ENCODE measurements at places on chromosomes 1 and 21.
A peak's percentile ranks its signal among the peaks of the same experiment; 100 is the strongest.

- no peak for DNase-seq
These were observed 120.0 kb downstream of the S1PR1 start for GRCh38 chr1:101356604-101357443.

GRCh38 chr1:7250597-7251453 is 465.6 kb downstream of the CAMTA1 start:
- DNase-seq, result no peak

DNA sequence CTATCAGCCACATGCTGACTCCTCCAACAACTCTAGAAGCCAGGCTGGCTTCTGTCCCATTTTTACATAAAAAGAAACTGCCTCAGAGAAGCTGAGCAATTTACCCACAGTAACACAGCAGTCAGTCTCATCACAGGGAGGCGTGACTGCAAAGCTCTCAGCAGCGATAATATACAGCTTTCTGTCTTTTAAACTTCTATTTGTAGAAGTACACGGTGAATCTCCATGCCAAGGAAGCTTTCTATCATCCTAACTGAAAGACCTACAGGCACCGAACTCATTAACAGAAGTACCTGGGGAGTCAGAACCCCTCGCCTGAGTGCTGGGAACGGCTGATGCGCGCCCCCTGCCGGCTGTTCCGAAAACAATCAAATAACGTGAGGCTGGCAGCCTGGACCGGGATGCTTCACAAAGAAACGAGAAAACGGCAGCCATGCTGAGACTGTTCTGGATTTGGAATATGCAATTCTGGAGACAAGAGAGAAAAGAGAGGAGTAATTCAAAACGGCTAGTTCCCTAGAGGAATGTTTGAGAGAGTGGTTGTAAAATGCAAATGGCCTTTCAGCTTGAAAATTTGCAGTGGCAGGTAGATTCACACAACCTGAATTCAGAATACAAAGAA is 43.5 kb upstream of the RAB4A start:
- peak; percentile 63 for DNase-seq

DNA sequence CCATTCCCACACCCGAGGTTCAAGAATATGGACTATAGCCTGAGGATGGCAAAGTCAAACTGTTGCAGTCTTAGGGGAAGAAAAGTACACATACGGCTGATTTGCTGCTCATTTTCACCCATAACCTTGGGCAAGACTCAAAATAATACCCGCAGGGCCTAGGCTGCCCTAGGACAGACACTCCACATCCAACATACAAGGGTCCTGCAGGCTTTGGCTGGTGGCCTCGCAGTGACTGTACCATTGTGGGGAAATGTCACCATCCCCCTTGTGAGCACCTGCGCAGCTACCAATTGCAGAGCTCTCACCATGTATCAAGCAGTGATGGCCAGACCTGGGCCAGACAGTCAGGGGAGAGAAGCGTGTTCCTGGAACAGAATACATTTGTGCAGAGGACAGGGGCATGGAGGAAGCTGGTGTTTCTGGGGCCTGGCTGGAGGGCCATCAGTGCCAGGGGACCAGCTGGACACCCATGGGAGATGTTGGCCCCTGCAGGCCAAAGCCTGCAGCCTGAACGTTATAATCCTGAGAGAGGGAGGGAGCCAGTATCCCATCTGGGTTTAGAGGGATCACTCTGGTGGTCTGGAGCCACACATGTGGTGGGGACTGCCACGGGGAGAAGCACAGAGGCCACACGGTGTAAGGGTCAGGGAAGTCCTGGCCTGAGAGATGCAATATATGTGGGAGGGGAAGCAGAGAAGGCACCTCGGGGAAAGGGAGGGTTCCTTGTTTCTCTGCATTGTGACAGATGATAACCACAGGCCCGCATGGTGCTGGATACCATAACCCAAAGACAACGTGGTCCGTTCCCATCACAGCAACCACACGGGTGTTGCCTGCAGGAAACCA is 101.2 kb downstream of the GLIS1 start:
- no peak for DNase-seq

DNA sequence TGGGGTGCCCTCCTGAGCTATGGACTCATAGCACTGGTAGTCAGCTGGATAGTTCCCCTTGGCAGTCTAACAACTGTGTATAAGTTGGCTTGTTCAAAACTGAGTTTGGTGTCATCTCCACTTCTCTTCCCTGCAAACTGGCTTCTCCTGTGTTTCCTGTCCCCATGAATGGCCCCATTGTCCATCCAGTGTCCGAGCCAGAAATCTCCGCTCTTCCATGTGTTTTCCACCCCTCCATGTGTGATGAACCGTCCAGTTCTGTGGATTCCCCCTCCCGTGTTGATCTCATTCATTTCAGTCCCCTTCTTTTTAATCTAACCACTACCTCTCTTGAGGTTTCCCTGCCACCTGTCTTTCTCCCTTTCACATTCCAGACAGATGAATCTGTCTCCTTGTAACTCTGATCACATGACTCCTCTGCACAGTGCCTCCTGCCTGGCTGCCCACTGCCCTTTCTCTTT is 195.7 kb downstream of the ROR1 start:
- DNase-seq, result no peak

- DNase-seq, result no peak
These were observed 44.6 kb downstream of the CDCP2 start for GRCh38 chr1:54108156-54108555.

DNA sequence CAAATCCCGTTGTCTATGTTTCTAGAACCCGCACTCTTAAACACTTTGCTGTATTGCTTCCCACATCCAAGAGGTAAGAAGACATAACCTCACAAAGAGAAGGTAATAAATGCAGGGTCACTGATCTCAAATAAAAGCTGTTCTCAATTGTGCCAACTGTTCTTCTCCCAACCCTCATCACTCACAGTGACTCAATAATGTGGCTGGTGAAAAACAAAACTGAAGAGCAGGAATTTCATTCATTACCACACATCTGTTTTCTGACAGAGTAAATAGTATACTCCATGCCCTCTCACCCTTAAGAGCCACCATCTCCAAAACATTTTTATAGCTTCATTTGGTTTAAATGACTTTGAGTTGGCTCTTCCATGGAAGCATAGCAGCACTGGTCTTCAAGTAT is 6.2 kb upstream of the ERICH3 start:
- no peak for DNase-seq

- DNase-seq, result no peak
These were observed 449.9 kb downstream of the NUF2 start for GRCh38 chr1:163771637-163772036.

DNA sequence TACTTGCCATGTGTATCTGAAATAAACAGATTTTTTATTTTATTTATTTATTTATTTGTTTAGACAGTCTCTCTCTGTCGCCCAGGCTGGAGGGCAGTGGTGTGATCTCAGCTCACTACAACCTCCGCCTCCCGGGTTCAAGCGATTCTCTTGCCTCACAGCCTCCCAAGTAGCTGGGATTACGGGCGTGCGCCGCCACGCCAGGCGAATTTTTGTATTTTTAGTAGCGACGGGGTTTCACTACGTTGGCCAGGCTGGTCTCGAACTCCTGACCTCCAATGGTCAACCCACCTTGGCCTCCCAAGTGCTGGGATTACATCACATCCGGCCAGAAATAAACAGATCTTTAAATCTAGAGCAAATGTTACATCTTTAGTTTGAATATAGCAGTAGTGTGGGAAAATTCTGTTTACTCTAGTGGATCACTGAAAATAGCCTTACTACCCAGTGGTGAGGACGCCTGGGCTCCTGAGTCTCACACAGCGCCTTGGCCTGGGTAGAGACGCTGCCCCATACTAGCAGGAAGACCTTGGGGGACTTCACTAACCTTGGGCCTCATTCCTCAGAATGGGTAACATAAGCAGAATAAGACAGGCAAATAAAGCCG is 709 bp downstream of the GART start:
- DNase-seq, result peak; percentile 17

GRCh38 chr1:2532485-2533160 is 2.6 kb upstream of the HES5 start:
- no peak for DNase-seq

DNA sequence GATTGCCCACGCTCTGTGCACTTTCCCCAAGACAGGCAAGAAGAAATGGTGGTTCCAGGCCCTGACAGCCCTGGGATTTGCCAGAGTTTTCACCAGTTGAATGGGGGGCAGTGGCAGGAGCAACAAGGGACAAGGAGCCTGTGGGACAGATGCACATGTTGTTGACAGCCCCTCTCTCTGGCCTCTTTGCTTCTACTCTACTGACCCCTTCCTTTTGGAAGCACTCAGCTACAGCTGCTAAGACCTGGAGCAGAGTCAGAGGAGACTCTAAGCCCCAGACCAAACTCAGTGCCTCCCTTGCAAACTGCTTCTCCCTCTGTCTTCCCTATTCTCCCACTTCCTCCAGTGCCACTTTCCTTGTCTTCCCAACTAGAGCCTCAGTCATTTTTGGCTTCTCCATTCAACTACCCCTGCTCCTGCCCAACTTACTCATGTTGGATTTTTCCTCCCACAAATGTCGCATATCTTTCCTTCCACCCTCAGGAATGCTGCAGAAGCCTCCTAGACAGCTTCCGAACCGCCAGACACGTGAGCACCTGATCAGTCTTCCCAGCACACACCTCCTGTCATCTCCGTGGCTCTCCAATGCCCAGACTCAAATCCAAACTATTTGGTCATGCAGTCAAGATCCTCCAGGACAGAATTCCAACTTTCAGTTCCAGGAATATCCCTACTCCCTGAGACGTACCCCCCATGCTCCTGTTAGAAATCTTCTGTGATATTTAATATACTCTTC is 9.1 kb downstream of the INKA2 start:
- no peak for DNase-seq

GRCh38 chr21:45112371-45112770 is 38.0 kb downstream of the ADARB1 start:
- no peak for DNase-seq

- no peak for DNase-seq
These were observed at the start of gene FMOD for GRCh38 chr1:203351037-203351625. TSS of gene FMOD (minus strand) at chr1:203351122. CDS start at chr1:203348270, 2,852 bp downstream.

- peak; percentile 38 for DNase-seq
These were observed 276.7 kb downstream of the PCP4 start for GRCh38 chr21:40143822-40144525.

DNA sequence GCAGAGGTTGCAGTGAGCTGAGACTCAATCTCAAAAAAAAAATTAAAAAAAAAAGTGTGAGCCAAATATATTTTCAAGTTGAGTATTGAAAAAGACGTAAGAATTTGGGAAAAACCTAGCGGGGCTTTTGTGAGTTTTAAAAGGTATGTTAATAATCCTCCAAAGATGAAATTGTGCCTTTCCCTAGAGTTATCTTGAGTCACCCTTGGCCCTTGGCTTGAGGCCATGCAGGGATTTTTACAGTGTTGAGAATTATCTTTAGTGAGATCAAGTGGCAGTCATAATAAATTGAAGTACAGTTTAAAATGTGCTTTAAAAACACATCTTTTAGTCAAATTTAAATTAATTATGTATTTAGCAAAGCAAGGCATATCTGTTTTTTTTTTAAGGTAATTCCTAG is 32.7 kb downstream of the PPP2R5A start:
- no peak for DNase-seq

DNA sequence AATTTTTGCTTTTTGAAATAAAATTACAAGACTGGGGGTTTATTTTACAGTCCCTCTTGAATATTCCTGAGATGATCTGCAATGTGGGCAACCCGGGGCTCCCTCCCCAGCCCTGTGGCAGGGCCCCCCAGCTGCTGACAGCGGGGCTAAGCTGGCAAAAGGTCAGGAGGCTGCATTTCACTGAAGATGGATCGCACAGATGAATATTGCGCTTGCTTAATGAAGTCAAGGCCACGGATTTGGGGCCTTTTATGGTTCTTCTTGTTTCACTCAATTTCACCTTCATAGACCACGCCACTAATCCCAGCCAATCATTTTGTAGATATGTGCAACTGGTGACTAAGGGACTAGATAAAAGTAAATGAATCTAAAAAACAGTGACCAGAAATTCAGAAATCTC is 50.8 kb upstream of the SLC22A15 start:
- DNase-seq, result no peak

DNA sequence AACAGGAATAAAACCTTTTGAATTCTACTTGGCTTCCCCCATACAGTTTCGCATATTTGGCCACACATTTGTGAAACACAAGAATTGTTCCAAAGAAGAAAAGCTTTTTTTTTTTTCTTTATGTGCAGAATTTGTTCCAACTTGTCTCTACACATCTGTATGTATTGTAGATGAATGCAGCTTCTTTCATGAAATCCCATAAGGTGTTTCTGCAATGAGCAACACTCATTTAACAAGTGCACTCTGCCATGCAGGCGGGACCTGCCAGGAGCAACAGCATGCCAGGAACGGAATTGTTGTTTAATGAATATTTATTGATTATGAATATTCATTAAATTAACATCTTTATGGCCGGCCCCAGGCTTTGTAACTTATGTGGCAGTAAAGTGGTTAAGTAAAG is 1075.0 kb downstream of the TTLL7 start:
- DNase-seq, result no peak

GRCh38 chr1:162398999-162399580 is 12.8 kb downstream of the SH2D1B start:
- no peak for DNase-seq
